PC-3 (cell line): ENCODE measurements at places on chromosomes 12 and 14. TPM values are rescaled to one million over a fixed set of nuclear protein-coding genes. Genes with fewer than 3 reads are reported as not detected.

DNA sequence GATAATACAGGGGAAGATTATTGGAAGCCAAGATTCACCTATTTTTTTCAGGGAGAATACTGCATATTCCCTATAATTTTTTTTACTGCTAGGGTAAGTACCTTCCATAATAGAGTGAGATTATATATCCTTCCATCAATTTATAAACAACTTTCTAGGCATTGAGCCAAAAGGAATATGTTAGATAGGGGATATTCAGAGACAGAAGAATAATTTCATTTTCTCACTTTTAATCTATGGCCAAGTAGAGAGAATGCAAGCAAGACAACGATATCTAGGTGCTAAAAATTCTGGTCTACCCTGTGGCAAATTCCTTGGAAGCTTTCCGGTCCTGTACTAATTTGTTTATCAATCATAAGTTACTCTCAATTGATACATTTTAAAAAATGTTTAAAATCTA lies 69.7 kb upstream of the STAC3 start:
- peaks cover 6% of the 10 kb centered on the region; the same call in 1 of the 2 replicates for H3K4me1 ChIP-seq
- no peak overlapping the region for H3K4me3 ChIP-seq
- H3K36me3 ChIP-seq: no peaks in the 10 kb centered on the region

GRCh38 chr14:51595881-51596455 lies 55.7 kb upstream of the FRMD6 start:
- H3K27me3 ChIP-seq: no peaks in the 10 kb centered on the region
- no peaks in the 10 kb centered on the region for H3K36me3 ChIP-seq
- H3K4me1 ChIP-seq: no peaks in the 10 kb centered on the region
- DNase-seq: no peak
- H3K4me3 ChIP-seq: no peak overlapping the region
- no peak overlapping the region for H3K27ac ChIP-seq

Gene RFX4
- total RNA-seq: not detected in 2 replicates

Gene SDS
- total RNA-seq: not detected in 2 replicates

Gene HOXC6
- 2.8 and 5.3 TPM in 2 replicates for total RNA-seq

DNA sequence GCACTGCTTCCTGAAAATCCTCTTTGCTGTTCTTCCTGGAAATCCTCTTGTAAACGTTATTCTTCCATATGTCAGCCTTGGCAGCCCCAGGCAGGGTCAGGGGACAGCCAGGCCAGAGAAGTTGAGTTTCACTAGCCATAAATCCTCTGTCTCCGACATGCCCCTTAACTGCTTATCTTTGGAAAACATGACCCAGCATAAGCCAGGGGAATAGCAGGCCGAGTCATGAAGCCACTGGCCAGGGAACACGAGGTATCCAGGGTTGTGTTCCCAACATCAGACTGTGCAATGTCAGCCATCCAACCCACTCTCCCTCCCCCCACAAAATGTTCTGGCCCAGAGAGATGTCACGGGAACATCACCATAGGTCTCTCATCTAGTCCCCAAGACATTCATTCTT lies 453.9 kb downstream of the MED13L start:
- no peaks in the 10 kb centered on the region for H3K4me1 ChIP-seq
- H3K27me3 ChIP-seq: peaks cover 42% of the 10 kb centered on the region
- H3K36me3 ChIP-seq: no peaks in the 10 kb centered on the region
- H3K4me3 ChIP-seq: no peak overlapping the region
- no peak overlapping the region for H3K27ac ChIP-seq

DNA sequence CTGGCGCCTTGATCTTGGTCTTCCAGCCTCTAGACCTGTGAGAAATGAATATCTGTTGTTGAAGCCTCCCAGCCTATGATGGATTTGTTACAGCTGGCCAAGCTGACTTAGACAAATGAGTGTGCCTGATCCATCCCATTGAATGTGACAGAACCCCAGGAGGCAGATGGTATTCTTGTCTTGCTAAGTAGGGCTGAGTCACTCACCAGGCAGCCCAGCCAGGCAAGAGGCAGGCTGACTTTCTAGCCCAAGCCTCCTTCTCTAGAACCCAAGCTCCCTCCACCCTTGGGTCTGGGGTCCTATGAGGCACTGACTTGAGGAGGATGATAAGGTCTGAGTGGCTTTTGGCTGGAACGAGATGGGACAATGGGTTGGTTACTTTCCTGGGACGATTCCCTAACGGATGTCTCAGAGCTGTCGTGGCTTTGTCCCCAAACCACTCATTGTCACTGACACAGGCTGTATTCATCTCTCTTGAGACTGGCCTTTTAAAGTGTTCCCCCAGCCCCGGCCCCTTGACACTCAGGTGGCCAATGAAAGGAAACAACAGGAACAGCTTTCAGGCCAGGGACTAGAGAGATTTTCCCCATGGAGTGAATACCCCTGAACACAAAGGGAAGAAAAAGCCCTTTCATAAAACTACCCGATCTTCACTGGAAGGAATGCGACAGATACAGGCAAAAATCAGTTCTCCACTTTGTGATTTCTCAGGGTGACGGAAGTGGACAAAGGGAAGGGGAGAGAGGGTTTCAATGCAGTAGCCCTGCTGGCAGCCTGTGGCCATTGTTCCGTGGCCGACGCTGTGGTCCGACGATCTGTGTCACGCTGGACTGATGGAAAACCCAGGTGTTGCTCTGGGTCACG lies 264.2 kb downstream of the AACS start:
- H3K36me3 ChIP-seq: no peaks in the 10 kb centered on the region
- H3K27me3 ChIP-seq: peaks cover 85% of the 10 kb centered on the region
- H3K4me1 ChIP-seq: no peaks in the 10 kb centered on the region
- H3K27ac ChIP-seq: no peak overlapping the region
- no peak for DNase-seq

- no peak overlapping the region for H3K27ac ChIP-seq
- no peaks in the 10 kb centered on the region for H3K27me3 ChIP-seq
- H3K4me3 ChIP-seq: no peak overlapping the region
Measured at GRCh38 chr14:99687284-99688209, 3.4 kb downstream of the CYP46A1 start.

DNA sequence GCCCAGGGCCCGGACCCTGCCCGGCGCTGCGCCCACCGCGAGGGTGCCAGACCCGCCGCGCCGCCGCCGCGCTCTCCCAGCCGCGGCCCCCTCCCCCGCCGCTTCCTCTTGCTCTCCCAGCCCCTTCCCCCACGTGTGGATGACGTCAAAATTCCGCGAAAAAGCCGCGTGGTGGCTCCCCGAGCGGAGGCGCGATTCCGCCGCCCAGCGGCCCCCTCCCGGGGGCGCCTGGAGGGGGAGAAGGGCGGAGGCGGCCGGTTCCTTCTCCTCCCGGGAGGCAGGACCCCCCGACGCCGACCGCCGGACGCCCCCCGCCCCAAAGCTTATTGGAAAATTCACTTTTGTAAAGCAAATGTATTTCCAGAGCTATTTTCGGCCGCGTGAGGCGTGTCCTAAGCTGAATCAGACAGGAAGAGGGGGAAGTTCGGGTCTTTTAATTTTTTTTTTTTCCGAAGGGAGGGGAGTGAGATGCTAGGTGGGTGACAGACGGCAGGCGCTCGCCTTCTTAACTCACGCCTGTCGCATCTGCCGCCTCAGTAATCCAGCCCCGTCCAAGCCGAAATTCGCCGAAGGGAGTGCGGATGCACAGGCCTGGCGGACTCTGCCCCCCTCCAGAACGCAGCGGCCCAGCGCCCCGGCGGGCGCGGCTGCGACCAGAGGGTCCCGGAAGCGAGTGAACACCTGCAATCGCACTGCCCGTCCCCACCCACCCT lies 4.1 kb upstream of the CCND2 start:
- no peaks in the 10 kb centered on the region for H3K36me3 ChIP-seq
- H3K4me1 ChIP-seq: no peaks in the 10 kb centered on the region
- no peak overlapping the region for H3K4me3 ChIP-seq
- no peak overlapping the region for H3K27ac ChIP-seq
- no peak for DNase-seq

GRCh38 chr14:100007254-100007653 lies 58.0 kb upstream of the EVL start:
- DNase-seq: no peak
- no peak overlapping the region for H3K27ac ChIP-seq
- no peaks in the 10 kb centered on the region for H3K27me3 ChIP-seq
- no peaks in the 10 kb centered on the region for H3K4me1 ChIP-seq
- H3K36me3 ChIP-seq: peaks cover 8% of the 10 kb centered on the region; the same call in 1 of the 2 replicates
- no peak overlapping the region for H3K4me3 ChIP-seq

GRCh38 chr14:79587875-79588274 lies 623.4 kb downstream of the DIO2 start:
- DNase-seq: no peak
- H3K27ac ChIP-seq: no peak overlapping the region
- no peaks in the 10 kb centered on the region for H3K36me3 ChIP-seq
- H3K27me3 ChIP-seq: no peaks in the 10 kb centered on the region
- no peak overlapping the region for H3K4me3 ChIP-seq
- peaks cover 8% of the 10 kb centered on the region; the same call in 1 of the 2 replicates for H3K4me1 ChIP-seq

Gene ZFHX2
- total RNA-seq: 0.55 and 1.4 TPM in 2 replicates

GRCh38 chr12:27606986-27607385 lies 83.0 kb downstream of the PPFIBP1 start:
- DNase-seq: no peak
- 0 out of 2 replicates have a peak, but pooled peaks cover 5% of the 10 kb centered on the region for H3K36me3 ChIP-seq
- no peak overlapping the region for H3K4me3 ChIP-seq
- H3K27ac ChIP-seq: no peak overlapping the region
- no peaks in the 10 kb centered on the region for H3K27me3 ChIP-seq
- peaks cover 32% of the 10 kb centered on the region for H3K4me1 ChIP-seq

Gene TPPP2
- not detected in 2 replicates for total RNA-seq

Gene ITGA7
- total RNA-seq: 4.4 and 9.7 TPM in 2 replicates

DNA sequence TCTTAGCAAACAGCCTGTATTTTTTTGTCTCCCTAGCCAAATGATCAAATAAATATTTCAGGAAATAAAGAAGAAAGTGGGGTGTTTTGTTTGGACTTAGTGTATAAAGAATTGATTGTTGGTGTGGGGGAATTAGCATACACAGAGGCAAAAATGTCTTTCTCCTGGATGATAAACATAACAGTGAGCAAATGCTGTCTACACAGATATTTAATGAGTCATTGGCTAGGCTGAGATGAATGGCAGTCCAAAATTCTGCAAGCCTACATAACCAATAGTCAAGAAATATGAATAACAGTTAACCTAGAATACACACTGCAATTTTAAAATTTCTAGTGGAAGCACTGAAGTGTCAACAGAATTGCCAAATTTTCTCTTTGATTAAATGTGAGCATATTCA lies 35.8 kb downstream of the MYF5 start:
- H3K27ac ChIP-seq: no peak overlapping the region
- peaks cover 23% of the 10 kb centered on the region; the same call in 1 of the 2 replicates for H3K27me3 ChIP-seq
- no peak for DNase-seq
- H3K4me1 ChIP-seq: no peaks in the 10 kb centered on the region
- no peaks in the 10 kb centered on the region for H3K36me3 ChIP-seq

- no peak for DNase-seq
- H3K36me3 ChIP-seq: no peaks in the 10 kb centered on the region
- H3K4me3 ChIP-seq: no peak overlapping the region
- no peak overlapping the region for H3K27ac ChIP-seq
- no peaks in the 10 kb centered on the region for H3K4me1 ChIP-seq
Measured at GRCh38 chr14:98623788-98624415, 648.1 kb downstream of the BCL11B start.

Gene LRTM2
- total RNA-seq: not detected in 2 replicates

DNA sequence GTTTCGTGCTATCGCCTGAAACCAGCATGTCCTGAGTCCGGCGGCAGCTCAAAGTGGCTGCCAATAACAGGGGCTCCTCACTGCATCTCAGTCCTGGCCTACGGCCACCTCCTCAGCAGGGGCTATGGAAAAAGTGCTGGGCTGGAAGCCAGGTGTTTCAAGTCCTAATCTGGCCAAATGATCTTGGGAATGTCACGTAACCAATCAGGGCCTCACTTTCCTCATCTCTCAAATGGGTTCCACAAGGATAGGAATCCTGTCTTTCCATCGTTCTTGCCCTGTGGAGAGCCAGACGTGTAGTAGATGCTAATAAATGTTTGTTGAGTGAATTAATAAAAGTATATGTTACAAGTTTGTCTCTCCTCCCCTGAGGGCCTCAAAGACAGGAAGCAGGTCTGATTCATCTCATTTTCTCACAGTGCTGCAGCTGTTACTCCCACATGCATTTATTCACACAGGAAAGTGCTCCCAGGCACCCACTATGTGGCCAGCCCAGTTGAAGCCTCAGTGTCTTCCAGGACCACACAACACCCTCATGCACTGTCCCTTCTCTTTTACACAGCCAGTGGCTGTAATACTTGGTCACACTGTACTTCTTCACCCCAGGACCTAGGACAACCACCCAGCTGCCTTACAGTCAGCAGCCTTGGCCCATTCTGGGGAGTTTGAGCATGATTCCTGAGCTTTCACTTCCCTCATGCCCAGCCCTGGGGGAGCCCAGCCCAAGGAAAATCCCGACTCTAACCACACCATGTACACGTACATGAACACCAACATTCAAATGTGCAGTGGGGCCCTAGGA lies 5.0 kb downstream of the CMKLR1 start:
- H3K4me3 ChIP-seq: no peak overlapping the region
- H3K27ac ChIP-seq: no peak overlapping the region
- H3K36me3 ChIP-seq: no peaks in the 10 kb centered on the region
- no peaks in the 10 kb centered on the region for H3K4me1 ChIP-seq
- DNase-seq: peak; percentile 11

Gene LARP4
- 35.1 and 39.1 TPM in 2 replicates for total RNA-seq

DNA sequence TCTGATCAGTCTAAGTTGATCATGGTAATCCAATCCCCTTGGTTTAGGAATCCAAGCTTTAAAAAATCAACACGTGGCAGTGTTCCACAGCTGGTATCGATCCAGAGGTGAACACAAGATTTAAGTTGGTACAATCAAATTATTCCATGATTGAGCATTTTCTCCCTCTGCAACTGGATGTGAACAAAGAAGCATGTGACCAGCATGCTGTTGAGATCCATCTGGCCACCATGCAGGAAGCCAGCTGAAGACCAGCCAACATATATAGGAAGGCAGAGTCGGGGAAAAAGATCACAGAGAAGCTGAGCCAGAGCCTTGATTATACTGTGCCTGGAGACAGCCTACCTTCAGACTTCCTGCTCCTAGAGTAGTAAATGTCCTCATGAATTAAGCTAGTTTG lies 158.3 kb downstream of the SEC23A start:
- H3K4me1 ChIP-seq: no peaks in the 10 kb centered on the region
- no peaks in the 10 kb centered on the region for H3K36me3 ChIP-seq
- DNase-seq: no peak
- no peak overlapping the region for H3K4me3 ChIP-seq

Gene AQP6
- not detected in 2 replicates for total RNA-seq

- H3K4me3 ChIP-seq: peak overlapping the region; percentile 4; the same call in 1 of the 2 replicates
- peak overlapping the region; percentile 48 for H3K27ac ChIP-seq
- peak; percentile 90 for DNase-seq
Measured at GRCh38 chr12:96889273-96889933, 17.7 kb upstream of the NEDD1 start.

- no peaks in the 10 kb centered on the region for H3K27me3 ChIP-seq
- DNase-seq: no peak
- no peak overlapping the region for H3K4me3 ChIP-seq
Measured at GRCh38 chr12:67598598-67598997, 49.9 kb upstream of the DYRK2 start.
